Suppressor macrophage treated with lipopolysaccharide for 1 hour (primary cell): ENCODE measurements at places on chromosomes 1 and 21.

GRCh38 chr21:42925114-42925926, at the start of gene ERVH48-1:
Gene ERVH48-1 (minus strand): TSS chr21:42925630. CDS start chr21:42919006, 6,624 bp downstream.
- DNase-seq: no peak

DNA sequence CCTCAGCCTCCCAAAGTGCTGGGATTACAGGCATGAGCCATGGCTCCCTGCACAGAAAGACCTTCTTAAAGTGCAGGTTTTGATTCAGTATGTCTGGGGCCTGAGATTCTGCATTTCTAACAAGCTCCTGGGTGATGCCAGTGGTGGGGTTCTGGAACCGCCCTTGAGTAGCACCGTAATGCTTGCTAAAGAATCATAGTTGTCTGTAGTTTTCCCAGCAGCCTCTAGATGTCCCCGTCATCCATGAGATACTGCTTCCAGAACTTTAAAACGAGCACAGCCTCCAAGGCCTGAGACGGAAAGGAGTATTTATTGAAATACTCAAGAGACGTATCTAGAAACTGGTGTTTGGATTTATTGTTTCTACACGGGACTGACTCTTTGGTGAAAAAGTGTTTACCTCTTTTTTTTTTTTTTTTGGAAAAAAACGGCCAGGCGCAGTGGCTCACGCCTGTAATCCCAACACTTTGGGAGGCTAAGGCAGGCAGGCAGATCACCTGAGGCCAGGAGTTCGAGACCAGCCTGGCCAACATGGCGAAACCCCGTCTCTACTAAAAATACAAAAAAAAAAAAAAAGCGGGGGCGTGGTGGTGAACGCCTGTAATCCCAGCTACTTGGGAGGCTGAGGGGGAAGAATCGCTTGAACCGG, 2.6 kb upstream of the TOR3A start:
- DNase-seq: peak; percentile 88

DNA sequence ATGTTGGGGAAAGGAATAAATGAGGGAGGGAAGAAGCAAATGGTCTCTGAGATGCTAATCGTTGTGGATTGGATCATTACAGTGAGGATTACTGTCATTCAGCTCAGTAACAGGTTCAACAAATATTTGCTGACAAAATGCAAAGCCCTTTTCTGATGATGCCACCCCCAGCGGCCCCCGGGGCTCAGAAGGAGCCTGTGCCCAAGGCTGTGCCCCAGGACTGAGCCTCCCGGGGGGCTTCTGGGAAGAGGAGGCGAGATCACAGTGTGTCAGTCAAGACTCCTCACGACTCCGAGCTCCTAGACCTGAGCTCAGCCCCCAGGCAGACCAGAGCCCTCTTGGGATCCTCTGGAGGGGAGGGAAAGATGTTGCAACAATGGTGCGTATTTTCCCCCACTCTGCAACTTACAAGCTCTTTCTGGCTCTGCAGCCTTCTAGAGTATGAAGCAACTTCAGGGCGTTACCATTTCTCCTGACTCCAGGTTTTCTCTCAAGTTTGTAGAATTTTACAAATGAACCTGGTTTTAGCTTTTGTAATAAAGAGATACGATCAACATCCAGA, 20.8 kb downstream of the EPHA8 start:
- no peak for DNase-seq

- DNase-seq: no peak
Measured at GRCh38 chr1:89259283-89259971, 13.2 kb downstream of the GBP5 start.

DNA sequence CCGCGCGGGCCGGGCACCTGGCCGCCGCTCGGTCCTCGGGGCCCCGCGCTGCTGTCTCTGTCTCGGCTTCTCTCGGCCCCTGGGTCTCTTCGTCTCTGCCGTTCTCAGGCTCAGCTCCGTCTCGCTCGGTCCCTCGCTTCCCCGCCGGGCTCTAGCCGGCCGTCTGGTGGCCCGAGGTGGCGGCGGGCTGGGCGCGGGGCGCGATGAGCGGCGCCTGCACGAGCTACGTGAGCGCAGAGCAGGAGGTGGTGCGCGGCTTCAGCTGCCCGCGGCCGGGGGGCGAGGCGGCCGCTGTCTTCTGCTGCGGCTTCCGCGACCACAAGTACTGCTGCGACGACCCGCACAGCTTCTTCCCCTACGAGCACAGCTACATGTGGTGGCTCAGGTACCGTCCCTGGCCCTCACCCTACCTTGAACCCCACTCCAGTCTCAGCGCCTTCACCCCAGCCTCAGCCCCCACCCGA, 355 bp downstream of the SHISAL2A start:
- DNase-seq: peak; percentile 35

DNA sequence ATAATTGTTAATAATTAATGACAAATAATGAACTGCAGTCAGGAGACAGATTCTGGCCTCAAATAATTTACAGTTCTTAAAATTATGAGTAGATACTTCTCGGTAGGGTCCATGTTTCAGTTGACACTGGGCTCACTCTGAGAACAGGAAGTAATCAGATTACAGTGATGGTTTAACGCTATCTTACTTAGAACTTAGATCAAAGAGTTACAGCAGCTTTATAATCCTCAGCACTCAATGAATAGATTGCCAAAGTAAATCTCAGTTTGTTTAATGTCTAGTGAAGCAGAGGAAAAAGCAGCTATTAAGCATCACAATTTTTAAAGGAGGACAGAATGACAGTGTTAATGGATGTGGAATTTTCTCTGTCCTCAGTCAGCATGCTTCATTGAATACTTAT, 79.6 kb downstream of the PDE4B start:
- DNase-seq: no peak

- no peak for DNase-seq
Measured at GRCh38 chr1:3886106-3886670, 13.9 kb downstream of the C1orf174 start.

- no peak for DNase-seq
Measured at GRCh38 chr1:109492779-109493178, 1.1 kb upstream of the CYB561D1 start.

DNA sequence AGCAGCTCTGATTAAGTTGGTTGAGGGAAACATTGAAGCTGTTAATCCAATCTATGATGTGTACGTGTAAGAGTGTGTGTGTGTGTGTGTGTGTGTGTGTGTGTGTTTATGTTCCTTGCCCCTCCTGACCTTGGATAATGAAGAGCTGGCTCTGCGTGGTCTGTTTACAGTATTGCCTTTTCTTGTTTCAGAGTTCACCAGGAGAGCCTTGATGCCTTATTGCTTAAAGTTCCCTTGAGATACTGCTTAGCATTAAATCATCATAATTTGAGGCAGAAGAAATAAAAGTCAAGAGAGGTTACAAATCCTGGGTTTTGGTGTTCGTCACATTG, 36.4 kb downstream of the CAPN8 start:
- no peak for DNase-seq

GRCh38 chr21:42799516-42799915, 79.8 kb downstream of the WDR4 start:
- DNase-seq: no peak

DNA sequence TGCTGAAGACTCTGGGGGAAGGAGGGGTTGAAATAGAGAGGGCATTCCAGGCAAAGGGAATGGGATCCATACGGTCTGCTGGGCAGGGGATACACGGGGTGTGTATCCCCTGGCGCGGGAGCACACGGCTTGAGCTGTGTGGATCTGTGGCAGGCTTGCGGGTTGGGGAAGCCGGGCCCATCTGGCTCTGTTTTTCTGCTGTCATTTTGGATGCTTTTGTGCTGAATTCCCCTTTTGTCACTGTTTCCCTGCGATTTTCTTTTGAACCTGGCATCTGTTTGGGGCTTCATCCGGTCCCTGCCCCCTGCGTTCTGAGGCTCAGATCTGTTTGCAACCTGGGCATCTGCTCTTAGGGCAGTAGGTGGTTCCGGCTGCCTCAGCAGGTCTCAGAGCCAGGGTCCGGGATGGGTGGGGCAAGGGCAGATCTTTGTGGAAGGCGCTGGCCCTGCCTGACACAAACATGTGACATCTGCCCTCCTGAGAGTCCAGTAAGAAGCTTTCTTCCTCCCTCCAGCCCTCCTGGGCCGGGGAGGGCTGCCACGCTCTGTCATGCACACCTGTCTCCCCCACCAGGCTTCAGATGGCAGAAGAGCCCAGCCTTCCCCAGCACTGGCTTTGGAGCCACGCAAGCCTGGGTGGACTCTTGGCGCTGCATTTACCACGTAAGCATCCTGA, 84.0 kb downstream of the IGSF21 start:
- no peak for DNase-seq

DNA sequence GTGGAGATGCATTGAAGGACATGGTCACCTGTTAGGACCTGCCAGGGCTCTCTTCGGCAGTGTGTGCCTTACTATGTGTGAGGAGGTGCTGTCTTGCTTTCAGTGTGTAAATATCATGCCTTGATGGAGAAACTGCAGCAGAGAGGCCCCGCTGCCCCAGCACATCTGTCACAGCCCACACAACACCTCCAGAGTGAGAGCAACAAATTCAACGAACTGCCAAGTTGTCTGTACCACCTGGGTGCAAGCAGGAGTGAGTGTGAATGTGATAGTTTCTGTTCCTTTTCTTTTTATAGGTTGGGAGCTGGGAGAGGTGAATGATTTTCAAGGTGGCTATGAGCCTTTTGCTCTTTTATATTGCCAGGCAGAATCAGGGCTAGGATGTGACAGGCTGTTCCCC, 114.6 kb upstream of the KIAA0040 start:
- no peak for DNase-seq

DNA sequence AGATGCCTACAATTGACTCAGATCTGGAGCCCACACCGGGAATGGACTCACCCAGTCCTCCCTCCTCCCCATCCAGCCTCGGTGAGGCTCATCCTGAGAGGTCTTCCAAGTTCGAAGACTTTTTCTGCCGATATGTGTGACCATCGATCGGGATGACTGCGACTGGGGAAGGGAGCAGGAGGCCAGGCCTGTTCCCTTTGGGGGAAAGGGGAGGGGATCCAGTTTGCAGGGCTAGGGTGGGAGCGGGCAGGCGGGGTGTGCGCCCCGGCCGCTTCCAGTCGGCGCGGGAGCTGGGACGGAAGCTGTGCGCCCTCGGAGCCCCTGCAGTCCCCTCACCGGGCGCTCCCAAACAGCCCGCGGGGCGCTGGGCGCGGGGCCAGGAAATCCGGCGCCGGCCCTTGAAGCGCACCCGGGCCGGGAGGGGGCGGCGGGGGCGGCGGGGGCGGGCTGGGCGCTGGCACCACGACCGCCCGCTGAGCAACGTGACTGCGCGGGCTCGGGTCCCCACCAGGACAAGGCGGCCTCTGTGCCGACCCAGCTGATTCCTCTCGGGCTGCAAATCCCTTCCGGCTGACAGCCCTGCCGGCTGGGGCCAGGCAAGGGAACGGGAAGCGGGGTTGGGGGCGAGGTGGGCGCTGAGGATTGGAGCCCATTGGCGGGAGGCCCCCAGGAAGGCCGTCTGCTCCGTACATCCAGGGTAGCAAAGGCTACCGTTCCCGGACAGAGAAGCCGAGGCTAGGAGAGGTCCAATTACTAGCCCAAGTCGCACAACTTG, 103.9 kb downstream of the EBNA1BP2 start:
- DNase-seq: no peak

- DNase-seq: no peak
Measured at GRCh38 chr21:39197448-39198233, 14.4 kb upstream of the PSMG1 start.

DNA sequence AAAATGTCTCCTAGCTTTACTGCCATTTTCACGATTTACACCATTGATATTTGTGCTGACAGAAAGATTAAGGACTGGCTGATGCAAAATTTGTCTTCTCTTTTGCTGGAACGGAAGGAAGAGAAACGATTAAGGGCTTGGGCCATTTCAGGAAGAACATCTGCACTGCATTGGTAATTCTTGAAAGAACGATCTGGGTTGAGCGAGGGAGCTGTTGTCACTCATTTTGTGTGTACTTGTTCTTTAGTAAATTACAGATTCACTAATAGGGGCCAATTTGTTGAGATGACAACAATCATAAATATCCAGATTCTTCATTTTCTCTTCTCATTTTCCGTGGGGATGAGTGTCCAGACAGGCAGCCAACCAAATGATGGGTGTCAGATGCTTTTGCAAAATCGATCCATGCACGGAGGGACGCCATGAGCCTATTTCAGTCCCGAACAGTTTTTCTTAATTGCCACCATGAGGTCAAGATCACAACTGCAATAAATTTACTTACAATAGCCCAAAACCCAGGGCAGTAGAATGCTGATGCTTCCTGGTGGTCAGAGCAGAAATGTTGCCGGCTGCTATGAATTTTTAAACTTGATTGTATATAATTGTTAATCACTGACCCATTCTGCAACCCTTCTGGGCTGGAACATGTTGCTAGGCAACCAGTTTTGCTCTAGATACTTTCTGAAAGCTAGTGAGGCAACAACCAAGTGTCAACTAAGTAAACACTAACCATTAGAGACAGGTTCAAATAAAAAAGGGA, 132.4 kb upstream of the TIAM1 start:
- DNase-seq: no peak

GRCh38 chr1:195663549-195664280, 944.5 kb downstream of the KCNT2 start:
- DNase-seq: peak; percentile 2

DNA sequence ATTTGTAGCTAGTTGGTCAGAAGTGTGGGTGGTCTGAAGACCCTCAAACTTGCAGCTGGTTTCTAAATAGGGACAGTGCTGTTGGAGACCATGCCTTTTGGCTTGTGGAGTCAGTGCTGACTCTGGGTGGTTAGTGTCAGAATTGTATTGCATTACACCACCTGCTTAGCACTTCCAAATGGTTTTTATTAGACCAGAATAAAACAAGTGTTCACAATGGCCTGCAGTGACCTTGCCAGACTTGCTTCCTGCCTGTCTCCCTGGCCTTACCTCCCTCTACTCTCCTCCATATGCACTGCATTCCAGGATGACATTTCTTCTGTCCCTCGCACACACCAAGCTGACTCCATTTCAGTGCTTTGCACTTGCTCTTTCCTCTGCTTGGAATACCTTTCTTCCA, 72.7 kb upstream of the CNIH3 start:
- DNase-seq: no peak

DNA sequence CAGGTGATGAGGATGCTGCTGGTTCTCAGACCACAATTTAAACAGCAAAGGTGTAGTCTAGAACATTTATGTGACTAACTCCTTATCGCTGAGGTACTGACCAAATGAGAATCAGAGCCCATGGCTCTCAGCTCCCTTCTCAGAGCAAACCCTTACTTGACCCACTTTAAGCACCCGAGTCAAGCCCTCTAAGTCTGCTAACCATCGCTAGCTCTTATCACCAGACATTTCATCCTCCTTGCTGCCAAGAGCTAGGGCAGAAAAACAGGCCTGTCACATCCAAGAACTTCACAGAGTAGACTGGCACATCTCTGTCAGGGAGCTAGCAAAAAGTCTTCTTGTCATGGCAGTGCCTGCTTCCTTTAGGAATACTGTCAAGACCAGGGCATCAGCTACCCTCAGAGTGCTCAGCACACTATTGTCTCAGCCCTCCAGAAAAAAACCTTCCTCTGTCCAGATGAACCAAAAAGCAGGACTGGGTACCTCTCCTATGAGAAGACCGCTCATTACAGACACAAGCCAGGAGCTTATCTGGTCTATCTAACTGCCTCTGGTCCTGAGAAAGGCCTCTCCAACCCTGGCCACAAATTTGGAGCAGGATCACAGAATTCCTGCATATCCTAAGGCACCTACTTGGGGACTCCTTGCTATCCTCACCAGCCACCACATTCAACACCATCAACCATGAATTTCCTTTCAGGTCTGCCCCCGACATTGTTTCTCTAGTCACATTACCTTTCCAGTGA, 26.2 kb downstream of the ERI3 start:
- no peak for DNase-seq

- DNase-seq: no peak
Measured at GRCh38 chr1:7223334-7224080, 438.3 kb downstream of the CAMTA1 start.
